Omental fat pad (tissue), 4 donors: ENCODE measurements at places on chromosomes 11 and 22.

- no peak for DNase-seq
These were observed 9.0 kb upstream of the RDX start for GRCh38 chr11:110305169-110306018.

DNA sequence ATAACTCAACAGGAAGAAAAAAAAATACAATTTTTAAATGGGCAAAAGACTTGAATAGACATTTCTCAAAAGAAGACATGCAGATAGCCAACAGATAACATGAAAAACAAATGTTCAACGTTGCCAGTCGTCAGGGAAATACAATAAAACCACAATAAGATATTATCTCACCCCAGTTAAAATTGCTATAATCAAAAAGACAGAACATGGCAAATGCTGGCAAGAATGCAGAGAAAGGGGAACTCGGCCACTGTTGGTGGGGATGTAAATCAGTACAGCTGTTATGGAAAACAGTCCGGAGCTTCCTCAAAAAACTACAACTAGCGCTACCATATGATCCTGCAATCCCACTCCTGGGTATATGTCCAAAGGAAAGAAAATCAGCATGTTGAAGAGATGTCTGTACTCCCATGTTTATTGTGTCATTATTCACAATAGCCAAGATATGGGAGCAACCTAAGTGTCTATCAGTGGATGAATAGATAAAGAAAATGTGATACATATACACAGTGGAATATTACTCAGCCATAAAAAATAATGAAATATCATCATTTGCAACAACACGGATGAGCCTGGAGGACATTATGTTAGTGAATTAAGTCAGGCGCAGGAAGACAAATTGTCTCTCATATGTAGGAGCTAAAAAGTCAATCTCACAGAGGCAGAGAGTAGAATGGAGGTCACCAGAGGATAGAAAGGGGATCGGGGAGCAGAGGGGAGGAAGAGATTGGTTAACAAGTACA is 12.2 kb upstream of the CYTH4 start:
- DNase-seq: no peak

GRCh38 chr22:46841522-46841921 is 79.1 kb downstream of the TBC1D22A start:
- no peak for DNase-seq

DNA sequence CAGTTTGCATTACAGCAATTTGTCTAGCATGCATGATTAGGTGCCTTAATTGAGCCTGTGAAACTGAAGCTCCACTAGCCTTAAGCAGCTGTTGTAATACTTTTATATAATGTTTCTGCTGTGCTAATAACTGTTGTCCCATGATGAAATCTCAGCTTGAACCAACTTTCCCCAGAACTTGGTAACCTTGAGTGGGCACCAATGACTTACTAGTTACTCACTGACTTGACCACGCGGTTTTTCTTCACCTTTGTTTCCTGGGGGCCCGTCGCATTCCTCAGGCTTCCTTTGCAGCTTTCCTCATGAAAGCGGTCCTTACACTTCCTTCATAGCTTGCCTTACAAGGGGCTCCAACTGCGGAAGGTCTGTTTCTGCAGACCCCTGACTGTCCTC is 11.2 kb upstream of the GLYATL1 start:
- no peak for DNase-seq

DNA sequence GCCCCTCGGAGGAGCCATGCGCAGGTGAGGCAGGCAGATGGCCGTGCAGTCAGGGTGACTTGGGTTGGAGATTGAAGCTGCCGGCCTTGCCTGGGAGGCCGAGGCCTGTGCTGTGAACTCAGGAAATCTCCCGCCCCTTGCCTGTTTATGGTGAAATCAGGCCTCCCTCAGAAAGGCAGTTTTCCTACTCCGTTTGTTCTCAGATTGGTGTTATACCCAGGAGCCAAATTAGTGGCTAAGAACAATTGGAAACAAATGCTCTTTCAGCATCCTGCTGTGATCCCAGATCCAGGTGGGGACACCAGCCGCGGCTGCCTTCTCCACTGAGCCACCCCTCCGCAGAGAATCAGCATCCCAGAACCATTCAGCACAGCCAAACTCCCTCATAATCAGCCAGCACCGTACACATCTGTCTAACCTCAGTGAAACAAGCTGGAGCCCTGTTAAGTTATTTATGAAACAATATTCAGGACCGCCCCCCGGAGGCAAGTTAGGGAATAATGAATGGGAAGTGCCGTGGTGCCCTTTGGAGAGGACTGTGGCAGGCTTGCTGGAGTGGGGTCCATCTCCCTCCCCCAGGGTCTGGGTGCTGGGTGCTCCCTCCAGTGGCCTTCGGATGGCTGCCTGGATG is 60.0 kb downstream of the PKNOX2 start:
- DNase-seq: no peak

- DNase-seq: no peak
These were observed 17.0 kb downstream of the HTR3A start for GRCh38 chr11:113991718-113992458.

DNA sequence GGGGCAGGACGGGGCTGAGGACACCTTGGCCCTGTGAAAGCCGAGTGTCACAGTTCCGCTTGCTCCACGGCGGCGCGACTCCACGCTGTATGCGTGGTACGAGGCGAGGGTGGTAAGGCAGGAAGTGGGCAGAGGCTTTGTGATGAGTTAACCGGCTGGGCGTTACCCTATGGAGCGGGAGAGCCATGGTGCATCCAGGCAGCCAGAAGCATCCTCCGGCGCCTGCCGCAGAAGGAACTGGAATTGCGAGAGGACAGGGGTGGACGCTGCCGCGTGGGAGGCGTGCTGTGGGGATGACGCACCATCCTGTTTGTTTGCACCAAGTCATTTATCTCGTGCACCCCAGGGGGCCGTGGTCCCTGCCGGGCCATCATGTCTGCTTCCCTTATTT is 643.9 kb downstream of the BRD1 start:
- no peak for DNase-seq

DNA sequence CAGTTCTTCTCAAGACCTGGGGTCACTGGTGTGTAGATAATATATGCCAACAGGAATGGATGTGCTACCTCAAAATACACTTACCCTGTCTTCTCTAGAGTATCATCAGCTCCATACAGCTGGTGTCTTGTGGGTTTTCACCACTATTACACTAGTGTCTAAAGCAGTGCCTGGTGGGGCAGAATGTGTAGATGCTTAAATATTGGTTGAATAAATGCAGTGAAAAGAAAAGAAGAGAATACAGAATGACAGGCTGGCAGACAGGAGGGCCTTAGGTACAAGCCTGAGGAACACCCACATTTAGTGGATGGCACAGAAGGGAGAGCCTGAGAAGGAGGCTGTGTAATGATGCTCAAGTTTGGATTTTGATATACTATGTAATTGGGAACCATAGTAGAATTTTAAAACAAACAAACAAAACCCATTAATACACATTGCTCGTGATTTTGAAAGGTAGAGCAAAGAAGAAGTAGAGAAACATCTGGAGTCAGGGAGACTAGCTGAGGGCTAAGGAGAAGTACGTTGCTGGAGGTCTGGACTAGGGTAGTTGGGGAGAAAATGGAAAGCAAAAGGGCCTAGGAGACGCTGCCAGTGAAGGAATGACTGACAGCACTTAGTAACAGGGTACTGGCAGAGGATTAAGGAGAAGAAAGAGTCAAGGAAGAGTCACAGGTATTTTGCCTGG is 20.5 kb upstream of the RAG2 start:
- DNase-seq: no peak

DNA sequence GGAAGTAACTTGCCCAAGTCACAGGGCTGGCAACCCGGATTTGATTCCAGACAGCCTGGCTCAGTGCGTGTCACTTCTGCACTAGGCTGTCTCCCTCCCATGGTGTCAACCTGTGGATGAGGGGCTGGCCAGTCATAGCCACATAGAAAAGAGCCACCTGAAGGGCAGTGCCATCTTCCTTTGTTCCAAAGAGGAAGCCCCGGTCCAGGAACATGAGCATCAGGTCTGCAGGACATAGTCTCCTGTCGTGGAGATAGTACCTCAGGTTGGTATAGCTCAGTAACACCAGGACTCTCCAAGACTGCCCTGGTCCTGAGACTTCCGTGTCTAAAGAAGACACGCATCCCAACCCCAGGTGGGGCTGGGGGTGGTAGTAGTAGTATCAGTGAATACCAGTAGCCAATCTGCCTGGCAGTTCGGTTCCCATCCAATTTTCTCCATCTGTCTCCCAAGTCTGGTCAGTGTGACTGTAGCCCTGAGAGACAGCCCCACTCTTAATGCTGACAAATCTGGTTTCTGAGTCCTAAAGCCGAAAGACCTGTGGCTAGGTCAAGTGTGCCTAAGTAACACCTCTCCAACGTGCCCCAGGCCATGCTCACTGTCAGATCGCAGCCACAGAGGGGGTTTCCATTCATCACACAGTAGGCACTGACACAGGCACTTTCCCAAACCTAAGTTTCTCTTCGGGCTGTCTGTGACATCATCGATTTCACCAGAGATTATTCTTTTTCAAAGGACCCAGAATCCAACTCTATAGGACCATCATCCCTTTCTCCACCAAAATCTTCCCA is 33.1 kb downstream of the C11orf58 start:
- DNase-seq: no peak

DNA sequence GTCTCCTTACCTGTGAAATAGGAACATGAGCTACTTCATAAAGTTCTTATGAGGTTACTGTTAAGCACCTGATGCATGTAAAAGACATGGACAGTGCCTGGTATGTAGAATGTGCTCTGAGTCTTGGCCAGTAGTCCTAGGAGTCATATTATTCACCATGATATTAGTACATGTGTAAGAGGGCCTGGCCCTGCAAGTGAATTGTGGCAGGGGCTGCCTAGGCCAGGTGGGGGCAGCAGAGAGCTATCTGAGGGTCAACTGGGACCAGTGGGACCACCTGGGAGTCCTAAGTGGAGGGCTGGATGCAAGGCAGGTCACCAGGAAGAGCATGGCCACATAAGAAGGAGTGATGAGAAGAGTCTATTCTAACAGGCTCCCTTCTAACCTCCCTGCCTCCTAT is 529.5 kb downstream of the SOX6 start:
- DNase-seq: no peak

DNA sequence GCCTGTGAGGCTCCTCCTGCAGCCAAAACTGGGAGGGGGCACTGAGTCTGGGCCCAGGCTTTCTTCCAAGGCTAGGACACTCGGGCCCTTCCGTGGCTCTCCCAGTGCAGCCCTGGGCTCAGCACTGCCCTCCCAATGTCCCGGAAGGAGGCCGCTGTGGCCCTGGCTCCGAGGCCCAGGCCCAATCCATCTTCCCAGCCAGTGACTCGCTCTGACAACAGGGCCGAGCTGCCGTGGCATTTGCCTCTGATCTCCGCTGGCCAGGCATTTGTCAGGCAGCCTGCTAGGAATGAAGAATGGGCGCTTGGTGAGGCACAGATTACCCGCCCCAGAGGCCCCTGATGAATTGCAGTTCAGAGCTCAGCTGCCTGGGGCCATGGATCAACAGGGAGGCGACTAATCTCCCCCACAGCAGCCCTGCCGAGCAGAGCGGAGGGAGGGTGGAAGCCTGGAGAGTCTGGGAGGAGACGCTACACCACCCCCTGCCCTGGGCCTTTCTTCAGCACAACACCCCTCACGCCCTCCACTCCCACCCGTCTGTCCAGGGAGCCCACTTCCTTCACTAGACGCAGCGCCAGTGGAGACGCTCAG is 8.3 kb downstream of the FXYD2 start:
- no peak for DNase-seq

DNA sequence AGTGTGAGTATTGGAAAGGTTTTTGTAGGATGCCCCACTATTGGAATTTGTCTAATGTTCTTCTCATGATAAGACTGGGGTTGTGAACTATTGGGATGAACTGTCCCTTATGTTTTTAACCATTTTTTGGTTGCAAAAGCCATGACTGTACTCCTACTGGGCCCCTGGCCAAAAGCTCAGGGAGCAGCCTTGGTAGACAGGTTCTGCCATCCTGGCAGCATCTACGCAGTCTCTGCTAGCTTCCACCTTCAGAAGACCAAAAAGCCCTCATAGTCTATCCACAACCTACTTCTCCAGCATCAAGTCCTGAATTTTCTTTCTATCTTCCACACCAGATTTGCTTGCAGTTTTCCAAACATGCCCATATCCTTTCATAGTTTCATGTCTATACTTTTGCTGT is 211.8 kb downstream of the TENM4 start:
- no peak for DNase-seq

- no peak for DNase-seq
These were observed 46.1 kb upstream of the BLID start for GRCh38 chr11:122162095-122162494.

DNA sequence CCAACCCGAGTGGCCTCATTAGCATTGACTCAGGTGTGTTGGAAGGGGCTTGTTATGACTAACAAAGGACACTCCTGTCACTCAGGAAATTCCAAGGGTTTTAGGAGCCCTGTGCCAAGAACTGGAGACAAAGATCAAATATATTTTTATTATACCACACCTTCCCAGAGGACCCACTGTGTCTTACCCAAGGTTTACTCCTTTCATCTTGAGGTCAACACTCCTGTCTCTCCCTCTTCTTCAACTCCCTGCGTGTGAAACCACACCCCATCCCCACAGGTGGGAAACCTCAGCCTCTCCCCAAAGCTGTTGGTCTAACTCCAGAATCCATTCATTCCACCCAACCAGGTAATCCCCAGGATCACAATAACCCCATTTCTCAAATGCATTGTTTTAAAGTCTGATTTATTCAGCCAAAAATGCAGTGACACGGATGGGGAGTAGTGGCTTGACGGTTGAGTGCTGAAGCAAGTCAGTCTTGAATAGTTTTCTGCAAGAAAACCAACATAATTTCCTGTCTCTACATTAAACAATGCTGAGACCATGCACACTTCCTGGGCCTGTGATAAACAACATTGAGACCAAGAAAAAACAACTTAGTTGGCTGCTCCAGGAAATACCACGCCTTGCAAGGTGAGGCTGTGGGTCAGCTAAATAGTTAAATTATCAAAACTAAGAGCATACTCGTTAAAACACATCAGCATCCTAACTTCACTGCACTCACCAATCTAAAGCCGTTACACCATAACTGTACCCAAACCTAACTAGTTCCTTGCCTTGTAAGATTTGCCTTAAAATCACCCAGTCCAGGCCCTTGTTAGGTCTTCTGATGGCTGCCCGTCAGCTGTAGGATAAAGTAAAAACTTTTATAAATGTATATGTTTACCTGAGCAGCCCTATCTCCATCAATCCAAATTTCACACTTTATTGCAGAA is 38.5 kb upstream of the SPON1 start:
- DNase-seq: no peak
